ENCODE measurements at places on chromosomes 11 and 22.

- DNase-seq, result no peak
These were observed 46.7 kb downstream of the RELT start for GRCh38 chr11:73422886-73423285.

GRCh38 chr11:110121204-110121603 is 28.0 kb downstream of the ZC3H12C start:
- no peak for DNase-seq

- DNase-seq, result no peak
These were observed 57.5 kb upstream of the PITPNB start for GRCh38 chr22:27976586-27976985.

GRCh38 chr11:8532475-8532874 is 61.6 kb downstream of the STK33 start:
- no peak for DNase-seq

- no peak for DNase-seq
These were observed 20.9 kb downstream of the RNH1 start for GRCh38 chr11:486189-486588.

DNA sequence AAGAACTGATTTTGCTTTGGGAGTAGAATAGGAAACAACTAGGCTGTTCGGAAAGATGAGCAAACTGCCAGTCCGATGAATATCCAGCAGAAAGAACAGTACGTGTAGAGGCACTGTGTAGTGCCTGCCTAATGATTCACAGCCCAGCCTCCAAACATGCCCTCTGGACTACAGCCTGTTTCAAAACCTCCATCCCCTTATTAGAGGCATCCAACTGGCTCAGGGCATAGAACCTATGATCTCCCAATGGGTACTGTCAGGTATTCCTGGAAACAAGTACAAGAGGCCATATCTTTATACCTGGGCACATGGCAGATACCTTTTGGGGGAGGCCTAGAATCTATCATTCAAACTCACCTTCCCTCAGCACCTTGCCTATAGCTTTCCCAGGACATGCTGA is 4.9 kb downstream of the RRP8 start:
- DNase-seq, result no peak

- DNase-seq, result no peak
These were observed 39.4 kb upstream of the TOLLIP start for GRCh38 chr11:1348796-1349326.

GRCh38 chr11:1830004-1830321 is 4.8 kb upstream of the SYT8 start:
- no peak for DNase-seq

DNA sequence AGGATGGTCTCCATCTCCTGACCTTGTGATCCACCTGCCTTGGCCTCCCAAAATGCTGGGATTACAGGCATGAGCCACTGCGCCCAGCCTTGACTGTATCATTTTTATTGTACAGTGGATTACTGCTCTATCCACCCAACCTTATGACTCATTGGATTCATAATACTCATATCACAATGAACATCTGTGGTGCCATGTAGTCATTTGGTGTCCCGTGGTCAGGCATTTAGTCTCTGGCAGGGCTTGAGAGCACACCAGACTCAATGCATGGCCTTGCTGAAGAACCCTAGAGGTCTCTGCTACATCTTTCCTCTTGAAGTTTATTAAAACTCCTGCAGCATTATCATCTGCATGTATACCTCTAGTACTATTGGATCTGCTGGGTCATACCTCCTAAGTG is 98.0 kb upstream of the LDLRAD3 start:
- DNase-seq, result no peak

- no peak for DNase-seq
These were observed 127.9 kb upstream of the NTM start for GRCh38 chr11:131242476-131243000.

- DNase-seq, result no peak
These were observed 40.8 kb upstream of the ACCSL start for GRCh38 chr11:44006917-44007361.
